ENCODE measurements at places on chromosomes 2 and 18. TPM values are rescaled to one million over a fixed set of nuclear protein-coding genes. Genes with fewer than 3 reads are reported as not detected.

The INHBB gene
- polyA plus RNA-seq: 2.4 TPM

The KYNU gene
- polyA plus RNA-seq: 13.7 TPM

The RFX8 gene
- not detected for polyA plus RNA-seq

The EFR3B gene
- polyA plus RNA-seq: 0.42 TPM

The FAM124B gene
- not detected for polyA plus RNA-seq
